Jurkat, Clone E6-1 (cell line): ENCODE measurements at places on chromosomes 12 and 14.

DNA sequence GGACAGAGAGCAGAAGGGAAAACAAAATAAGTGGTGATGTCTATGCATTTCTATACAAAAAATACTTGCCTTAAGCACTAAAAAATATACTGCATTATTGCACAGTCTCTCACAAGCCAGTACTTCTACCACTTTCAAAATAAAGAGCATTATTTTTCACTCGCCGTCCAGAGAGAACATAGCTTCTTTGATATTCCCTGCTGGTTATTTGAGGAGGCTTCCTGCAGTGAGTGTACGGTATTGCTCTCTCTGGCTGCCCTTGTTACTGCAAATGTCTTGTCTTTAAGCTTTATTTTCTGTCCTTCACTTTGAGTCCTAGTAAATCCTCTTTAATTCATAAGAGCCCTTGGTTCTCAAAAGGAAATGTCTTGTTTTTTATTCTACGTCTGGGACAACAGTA is 81.1 kb downstream of the EML1 start:
- no peak for DNase-seq

DNA sequence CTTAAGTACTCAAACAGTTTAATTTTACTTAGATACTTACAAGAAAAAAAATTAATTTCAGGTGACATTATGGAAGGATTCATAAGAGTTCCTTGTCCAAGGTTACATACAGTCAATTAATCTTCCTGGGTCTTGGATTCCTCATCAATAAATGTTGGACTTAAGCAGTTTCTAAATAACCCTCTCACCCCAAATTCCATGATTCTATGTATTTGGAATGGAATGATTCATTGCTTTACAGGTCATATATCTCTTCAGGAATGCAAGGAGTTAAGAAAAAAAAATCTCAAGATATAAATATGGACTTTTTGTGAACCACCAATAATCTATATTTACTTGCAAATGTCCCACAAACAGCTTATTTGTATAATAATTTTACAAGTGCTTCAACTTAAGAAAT is 84.2 kb upstream of the BMP4 start:
- no peak for DNase-seq

- no peak for DNase-seq
Observed at GRCh38 chr12:53994264-53995001, 5.5 kb upstream of the HOXC9 start.

DNA sequence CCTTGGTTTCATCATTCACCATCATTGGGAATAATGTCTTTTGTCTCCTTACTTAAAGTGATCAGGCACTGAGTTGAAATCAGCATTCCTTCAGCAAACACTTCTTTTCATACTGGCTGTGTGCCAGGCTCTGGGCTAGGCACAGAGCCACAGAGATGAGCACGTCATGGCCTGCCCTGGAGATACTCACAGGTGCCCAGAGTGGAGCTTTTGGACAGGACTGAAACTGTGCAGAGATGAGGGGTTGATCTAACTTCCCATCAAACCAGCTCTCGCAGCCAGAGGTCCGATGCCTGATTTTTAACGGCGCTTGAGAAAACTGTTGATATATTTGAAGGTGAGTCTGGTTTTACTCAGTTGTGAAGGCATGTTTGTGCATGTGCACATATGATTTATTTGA is 43.1 kb downstream of the CACNA1C start:
- no peak for DNase-seq

GRCh38 chr12:74689929-74690328 is 152.3 kb downstream of the ATXN7L3B start:
- no peak for DNase-seq

DNA sequence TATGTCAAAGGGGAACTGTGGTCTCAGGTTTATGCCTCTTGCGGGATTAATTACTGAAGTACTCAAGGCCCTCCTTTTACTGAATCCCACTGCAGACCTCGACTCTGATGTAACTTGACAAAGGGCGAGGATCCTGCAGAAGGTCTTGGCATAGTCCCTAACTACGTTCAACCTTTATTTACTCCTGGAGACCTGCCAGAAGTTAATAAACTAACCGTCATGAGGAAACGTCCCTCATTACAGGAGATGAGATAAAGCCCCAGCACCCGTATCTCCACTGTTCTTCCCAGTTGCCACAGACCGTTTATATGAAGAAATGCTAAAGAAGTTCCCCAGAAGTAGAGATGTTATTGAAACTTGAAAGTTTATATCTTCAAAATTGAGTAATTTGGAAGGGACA is 190.9 kb downstream of the ETV6 start:
- no peak for DNase-seq

DNA sequence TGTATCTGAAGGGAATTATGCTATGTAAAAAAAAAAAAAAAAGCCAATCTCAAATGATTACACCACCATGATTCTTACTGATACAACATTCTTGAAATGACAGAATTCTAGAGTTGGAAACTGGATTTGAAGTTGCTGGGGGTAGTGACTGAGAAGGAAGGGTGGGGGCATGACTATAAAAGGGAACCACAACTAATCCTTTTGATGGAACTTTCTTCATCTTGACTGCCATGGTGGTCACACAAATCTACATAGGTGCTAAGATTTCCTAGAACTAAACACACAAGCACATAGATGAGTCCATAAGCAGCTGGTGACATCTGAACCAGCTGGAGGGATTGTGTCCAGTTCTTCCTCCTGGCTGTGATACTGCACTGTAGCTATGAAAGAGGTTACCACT is 51.4 kb downstream of the CLMN start:
- DNase-seq = no peak

DNA sequence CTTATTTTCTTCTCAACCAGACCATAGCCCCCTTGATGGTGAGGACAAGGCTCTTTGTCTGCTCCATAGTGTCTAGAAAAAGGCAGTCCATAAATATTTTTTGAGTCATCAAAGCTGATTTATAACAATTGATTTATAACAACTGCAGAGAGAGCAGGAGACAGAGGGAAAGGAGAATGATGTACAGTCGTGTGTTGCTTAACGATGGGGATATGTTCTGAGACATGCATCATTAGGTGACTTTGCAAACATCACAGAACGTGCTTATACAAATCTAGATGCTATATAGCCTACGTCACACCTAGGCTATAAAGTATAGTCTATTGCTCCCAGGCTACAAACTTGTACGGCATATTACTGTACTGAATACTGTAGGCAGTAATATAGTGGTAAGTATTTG is 143.3 kb downstream of the NTF3 start:
- no peak for DNase-seq

DNA sequence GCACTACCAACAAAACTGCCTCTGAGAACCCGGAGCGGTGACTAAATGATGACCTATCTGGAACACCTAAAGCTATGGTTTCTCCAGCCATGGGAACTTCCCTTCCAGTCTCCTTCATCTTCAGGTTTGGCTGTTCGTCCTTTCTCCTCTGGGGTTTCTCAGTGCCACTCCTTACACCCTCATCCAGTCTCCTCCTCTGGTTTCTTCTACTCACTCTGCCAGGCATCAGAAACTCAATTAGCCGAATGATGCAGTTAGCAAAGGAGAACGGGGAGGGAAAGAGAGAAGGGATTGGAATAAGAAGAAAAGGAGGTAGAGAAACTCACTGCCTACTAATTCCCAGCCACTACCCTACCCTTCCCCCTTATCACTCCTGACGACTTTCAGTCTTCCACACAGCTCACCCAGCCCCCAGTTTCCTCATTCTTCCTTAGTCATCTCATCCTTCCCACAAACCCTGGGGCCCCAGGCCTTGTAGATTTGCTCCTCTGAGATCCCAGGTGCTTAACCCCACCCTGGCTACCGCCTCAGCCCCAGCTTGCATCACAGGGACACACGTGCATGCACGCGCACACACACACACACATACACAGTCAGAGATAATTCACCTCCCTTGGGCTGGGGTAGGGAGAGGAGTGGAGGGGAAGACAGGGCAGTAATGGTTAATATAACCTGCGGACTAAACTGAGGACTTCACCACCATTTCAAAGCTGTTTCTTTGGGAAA is 13.0 kb downstream of the FGD6 start:
- DNase-seq = no peak

- no peak for DNase-seq
Observed at GRCh38 chr14:24362241-24362960, 5.6 kb upstream of the NFATC4 start.

- DNase-seq = no peak
Observed at GRCh38 chr12:44627387-44628166, 248.5 kb downstream of the NELL2 start.

DNA sequence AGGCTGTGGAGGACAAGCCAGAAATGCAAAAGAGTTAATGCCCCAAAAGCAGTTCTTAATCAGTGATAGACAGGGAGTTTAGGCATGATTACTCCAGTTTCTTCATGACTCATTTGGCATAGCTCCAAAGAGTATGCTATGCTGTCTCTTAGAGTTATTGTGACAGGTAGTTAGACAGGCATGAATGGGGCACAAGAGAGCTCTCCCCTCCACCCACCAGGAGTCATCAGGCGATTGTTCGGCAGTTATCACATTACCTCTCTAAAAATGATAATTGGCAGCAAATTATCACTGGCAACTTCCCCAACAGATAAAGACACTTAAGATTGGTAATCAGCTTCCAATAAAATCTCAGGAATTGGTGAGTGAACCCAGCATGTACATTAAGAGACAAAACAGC is 320.1 kb downstream of the DAD1 start:
- no peak for DNase-seq

- no peak for DNase-seq
Observed at GRCh38 chr14:86243158-86243557, 713.2 kb downstream of the FLRT2 start.

DNA sequence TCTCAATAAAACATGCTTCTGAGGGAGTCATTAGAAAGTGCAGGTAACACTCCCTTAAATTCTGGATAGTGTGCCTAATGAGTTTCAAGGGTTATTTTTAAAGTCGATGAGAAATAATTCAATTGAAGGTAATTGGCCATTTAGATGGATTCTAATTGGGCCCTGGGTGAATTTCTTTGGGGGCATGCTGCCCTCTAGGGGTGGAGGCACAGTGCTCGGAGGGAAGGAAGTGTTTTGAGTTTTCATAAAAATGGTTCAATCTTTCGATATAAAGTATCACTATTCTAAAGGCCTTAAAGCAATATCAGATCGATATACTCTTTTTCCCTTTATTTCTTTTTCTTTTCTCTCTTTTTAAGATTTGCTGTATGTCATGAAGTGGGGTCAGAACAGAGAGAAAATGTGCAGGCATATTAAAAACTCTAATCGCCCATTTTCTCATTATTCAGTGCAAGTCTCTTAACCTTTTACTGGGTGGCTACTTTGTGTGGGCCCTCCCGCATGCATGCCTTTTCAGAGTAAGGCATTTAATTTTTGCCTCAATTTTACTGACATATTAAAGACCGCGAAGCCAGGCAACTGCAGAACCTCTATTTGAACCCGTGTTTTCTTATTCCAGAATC is 25.5 kb downstream of the NKX2-8 start:
- peak; percentile 12 for DNase-seq

DNA sequence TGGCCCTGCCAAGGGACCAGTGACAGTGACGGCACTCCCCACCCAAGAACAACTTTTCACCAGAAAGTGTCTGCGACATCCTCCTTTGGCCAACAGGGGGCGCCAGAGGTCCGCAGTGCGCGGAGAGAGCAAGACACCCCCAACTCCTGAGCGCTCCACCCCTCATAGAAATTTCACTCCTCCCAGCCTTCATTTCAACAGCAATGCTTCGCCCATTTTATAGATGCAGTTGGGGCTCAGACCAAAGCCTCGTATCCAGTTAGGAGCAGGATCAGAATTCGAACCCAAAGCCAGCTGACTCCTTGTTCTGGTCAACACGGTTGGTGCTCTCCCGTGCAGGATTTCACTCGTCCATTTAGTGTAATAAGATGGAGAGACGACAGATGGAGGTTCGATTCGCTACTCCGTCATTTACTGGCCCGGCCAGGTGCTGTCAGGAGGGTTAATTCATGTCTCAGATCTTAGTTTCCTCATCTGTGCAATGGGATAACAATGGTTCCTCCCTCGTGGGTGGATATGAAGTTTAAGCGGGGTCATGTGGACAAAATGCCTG is 2.4 kb upstream of the POP5 start:
- peak; percentile 64 for DNase-seq

DNA sequence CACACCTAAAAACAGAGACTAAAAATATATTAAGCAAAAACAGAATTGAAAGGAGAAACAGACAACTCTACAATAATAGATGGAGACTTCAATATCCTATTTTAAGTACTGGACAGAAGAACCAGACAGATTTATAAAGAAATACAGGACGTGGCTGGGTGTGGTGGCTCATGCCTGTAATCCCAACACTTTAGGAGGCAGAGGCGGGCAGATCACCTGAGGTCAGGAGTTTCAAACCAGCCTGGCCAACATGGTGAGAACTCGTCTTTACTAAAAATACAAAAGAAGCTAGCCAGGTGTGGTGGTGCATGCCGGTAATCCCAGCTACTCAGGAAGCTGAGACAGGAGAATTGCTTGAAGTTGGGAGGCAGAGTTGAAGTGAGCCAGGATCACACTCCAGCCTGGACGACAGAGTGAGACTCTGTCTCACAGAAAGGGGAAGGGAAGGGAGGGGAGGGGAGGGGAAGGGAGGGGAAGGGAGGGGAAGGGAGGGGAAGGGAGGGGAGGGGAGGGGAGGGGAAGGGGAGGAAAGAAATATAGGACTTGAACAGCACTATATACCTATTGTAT is 53.0 kb downstream of the CDK17 start:
- DNase-seq = no peak

DNA sequence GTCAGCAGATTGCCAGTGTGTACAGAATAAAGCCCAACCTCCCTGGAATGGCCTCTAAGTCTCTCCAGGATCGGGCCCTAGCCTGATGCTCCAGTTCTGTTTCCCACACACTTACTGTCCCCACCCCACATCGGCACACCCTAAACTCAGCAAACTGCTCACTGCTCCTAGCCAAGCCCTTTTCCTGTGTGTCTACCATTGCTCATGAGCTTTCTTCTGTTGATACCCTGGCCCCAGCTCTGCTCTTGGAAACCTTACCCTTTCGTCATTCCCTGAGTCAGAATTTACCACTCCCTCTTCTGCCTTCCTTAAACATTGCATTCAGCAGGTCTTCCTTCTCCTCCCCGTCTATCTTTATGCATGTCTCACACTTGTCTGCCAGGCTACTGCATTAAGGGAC is 158.9 kb downstream of the TMX1 start:
- no peak for DNase-seq

DNA sequence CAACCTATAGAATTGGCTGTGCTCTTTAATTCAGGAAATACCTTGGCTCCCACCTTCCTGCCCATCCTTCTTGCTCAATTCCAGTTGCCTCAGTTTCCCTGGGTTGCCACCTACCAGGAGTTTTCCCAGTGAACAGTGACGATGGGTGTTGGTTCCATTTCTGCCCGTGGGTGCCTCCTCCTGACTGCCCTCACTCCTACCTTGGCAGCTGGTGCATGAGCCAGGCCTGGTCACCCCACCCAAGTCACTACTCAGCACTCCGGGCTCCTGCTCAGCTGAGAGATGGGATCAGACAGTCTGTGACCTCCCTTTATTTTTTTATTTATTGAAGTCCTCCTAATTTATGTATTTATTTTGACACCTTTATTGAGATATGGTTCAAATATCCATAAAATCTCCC is 31.0 kb upstream of the PTGR2 start:
- DNase-seq = no peak

DNA sequence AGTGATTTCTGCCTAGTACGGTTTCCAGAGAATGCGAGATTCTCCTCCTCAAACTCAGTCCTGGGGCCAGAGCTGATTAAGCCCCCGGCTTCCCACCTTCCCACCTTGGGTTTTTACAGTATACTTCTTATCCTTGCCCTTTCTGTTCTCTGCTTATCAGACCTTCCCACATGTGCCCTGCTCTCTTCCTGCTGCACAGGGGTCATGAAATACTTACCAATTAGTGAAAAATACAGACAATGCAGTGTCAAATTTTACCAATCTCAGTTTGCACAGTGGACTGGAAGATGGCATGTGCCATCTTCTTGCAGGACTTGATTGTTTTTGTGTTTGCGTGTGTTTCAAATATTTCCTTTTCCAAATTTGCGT is 14.7 kb downstream of the SUSD6 start:
- DNase-seq = no peak
